Upper lobe of right lung (tissue), 1 donor: ENCODE measurements at places on chromosomes 5 and 9. TPM values are rescaled to one million over a fixed set of nuclear protein-coding genes. Genes with fewer than 3 reads are reported as not detected.
A peak's percentile ranks its signal among the peaks of the same experiment; 100 is the strongest.

The SV2C gene
- 0.32 TPM for total RNA-seq

DNA sequence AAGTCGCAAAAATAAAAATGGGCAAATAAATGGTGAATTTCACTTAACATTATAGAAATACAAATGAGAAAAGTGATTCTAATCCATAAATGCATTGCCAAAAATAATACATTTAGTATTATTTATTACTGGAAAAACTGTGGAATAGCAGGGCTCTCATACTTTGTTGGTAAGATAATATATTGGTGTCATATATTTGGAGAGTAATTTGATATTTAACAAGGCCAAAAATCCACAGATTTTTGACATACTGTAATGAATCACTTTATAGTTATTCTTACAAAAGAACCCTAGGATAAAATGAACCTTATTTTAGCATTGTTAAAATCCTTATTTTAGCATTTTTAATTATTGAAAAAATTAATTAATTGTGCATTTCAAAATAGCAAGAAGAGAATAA, 397.2 kb upstream of the DAB2 start:
- DNase-seq: no peak
- no peak overlapping the region for H3K4me3 ChIP-seq
- H3K36me3 ChIP-seq: no peaks in the 10 kb centered on the region
- no peak overlapping the region for H3K27ac ChIP-seq
- H3K4me1 ChIP-seq: no peaks in the 10 kb centered on the region

The GLRA1 gene
- not detected for total RNA-seq

- no peak overlapping the region for H3K4me3 ChIP-seq
- no peak overlapping the region for H3K27ac ChIP-seq
- no peaks in the 10 kb centered on the region for H3K27me3 ChIP-seq
Observed at GRCh38 chr5:80481019-80481893, 6.6 kb upstream of the FAM151B start.

DNA sequence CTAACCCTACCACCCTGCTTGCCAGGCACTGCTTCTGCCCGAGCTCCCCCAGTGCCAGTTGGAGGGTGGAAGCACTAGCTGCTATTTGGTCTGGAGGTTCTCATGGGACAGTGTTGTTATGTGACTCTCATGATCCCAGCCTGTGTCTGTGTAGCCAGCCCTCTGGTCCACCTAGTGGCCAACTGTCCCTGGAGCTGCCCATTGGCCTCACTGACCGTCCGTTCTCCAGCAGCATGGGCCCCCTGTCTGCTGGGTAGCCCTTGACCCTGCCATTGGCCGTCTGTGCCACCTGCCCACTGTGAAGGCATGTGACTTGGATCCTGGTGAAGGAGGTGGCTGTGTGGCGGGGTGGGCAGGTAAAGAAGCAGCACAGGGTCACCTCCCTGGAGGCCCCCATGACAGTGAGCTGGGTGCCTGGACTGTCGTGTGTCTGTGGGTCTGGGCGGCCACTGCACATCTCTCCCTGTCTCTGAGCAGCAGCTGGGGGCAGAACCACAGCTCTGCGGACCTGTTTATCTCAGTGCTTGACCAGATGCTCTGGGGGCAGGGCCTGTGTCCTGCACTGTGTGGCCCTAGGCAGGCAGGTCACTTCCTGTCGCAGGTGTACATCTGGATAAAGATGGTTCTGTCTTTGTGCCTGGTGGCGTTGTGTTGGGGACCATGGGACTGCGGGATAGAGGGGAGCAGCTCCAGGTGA, 11.4 kb downstream of the PHF2 start:
- no peaks in the 10 kb centered on the region for H3K36me3 ChIP-seq
- H3K27ac ChIP-seq: no peak overlapping the region

- H3K27me3 ChIP-seq: no peaks in the 10 kb centered on the region
- no peak overlapping the region for H3K27ac ChIP-seq
- DNase-seq: no peak
- H3K4me1 ChIP-seq: no peaks in the 10 kb centered on the region
- H3K36me3 ChIP-seq: no peaks in the 10 kb centered on the region
Observed at GRCh38 chr9:107931071-107931715, 441.6 kb upstream of the KLF4 start.

GRCh38 chr5:65125591-65126541, 355.9 kb downstream of the ADAMTS6 start:
- H3K27me3 ChIP-seq: no peaks in the 10 kb centered on the region
- H3K4me3 ChIP-seq: no peak overlapping the region
- no peak overlapping the region for H3K27ac ChIP-seq
- H3K4me1 ChIP-seq: no peaks in the 10 kb centered on the region

The PRRX2 gene
- 1.1 TPM for total RNA-seq

The GABRA1 gene
- not detected for total RNA-seq

- no peaks in the 10 kb centered on the region for H3K4me1 ChIP-seq
- H3K27ac ChIP-seq: no peak overlapping the region
- no peak overlapping the region for H3K4me3 ChIP-seq
- no peaks in the 10 kb centered on the region for H3K27me3 ChIP-seq
- DNase-seq: no peak
Observed at GRCh38 chr9:68577774-68578591, 37.3 kb upstream of the TMEM252 start.

- no peak overlapping the region for H3K4me3 ChIP-seq
- H3K27ac ChIP-seq: peak overlapping the region; percentile 58
- H3K4me1 ChIP-seq: peaks cover 21% of the 10 kb centered on the region
- H3K36me3 ChIP-seq: no peaks in the 10 kb centered on the region
- DNase-seq: no peak
Observed at GRCh38 chr9:112012026-112012902, 115.7 kb downstream of the UGCG start.

- H3K4me3 ChIP-seq: no peak overlapping the region
- H3K4me1 ChIP-seq: peaks cover 35% of the 10 kb centered on the region
- H3K27ac ChIP-seq: no peak overlapping the region
- H3K36me3 ChIP-seq: no peaks in the 10 kb centered on the region
- H3K27me3 ChIP-seq: peaks cover 98% of the 10 kb centered on the region
Observed at GRCh38 chr9:37028420-37029031, 5.5 kb downstream of the PAX5 start.

DNA sequence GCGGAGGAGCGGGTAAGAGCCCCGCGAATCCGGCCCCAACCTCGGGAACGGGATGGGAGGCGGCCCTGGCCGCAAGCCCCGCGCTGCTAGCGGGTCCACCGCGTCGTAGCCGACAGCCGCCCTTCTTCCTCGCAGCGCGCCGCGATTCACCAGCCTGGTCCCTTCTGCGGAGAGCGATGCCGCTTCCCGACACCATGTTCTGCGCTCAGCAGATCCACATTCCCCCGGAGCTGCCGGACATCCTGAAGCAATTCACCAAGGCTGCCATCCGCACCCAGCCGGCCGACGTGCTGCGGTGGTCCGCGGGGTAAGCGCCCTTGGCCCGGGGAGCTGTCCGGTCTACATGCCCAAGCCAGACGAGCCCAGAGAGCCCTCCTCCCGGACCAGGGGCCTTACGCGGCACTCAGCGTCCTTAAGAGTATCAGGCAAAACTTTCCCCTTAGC, 335 bp downstream of the ROPN1L start:
- H3K27me3 ChIP-seq: no peaks in the 10 kb centered on the region
- no peak for DNase-seq
- H3K27ac ChIP-seq: peak overlapping the region; percentile 55
- H3K4me1 ChIP-seq: peaks cover 16% of the 10 kb centered on the region

DNA sequence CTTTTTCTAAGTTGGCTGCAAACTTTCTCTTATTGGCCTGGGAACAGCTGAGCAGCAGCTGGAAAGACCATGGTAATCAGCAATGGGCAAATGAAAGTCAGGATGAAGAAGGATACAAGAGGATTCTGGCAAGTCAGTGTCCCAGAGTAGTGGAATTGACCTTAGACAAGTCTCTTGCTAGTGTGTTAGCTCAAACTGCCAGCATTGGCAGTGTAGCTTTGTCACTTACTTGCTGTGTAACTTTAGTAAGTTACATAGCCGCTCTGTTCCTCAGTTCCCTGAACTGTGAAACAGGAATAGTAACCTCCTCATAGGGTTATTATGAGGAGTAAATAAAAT, 3.6 kb downstream of the ALDH1A1 start:
- peak overlapping the region; percentile 2 for H3K27ac ChIP-seq
- H3K4me1 ChIP-seq: peaks cover 34% of the 10 kb centered on the region
- H3K27me3 ChIP-seq: no peaks in the 10 kb centered on the region
- DNase-seq: no peak

The NPDC1 gene
- total RNA-seq: 152 TPM

GRCh38 chr5:116880150-116880549, 305.5 kb upstream of the SEMA6A start:
- H3K27ac ChIP-seq: no peak overlapping the region
- peaks cover 12% of the 10 kb centered on the region for H3K27me3 ChIP-seq
- H3K36me3 ChIP-seq: no peaks in the 10 kb centered on the region
- H3K4me3 ChIP-seq: no peak overlapping the region
- DNase-seq: no peak

The OR5C1 gene
- total RNA-seq: not detected

- no peak overlapping the region for H3K4me3 ChIP-seq
- H3K36me3 ChIP-seq: no peaks in the 10 kb centered on the region
- H3K27ac ChIP-seq: no peak overlapping the region
- H3K27me3 ChIP-seq: no peaks in the 10 kb centered on the region
Observed at GRCh38 chr9:26012797-26013196, 334.6 kb upstream of the TUSC1 start.

DNA sequence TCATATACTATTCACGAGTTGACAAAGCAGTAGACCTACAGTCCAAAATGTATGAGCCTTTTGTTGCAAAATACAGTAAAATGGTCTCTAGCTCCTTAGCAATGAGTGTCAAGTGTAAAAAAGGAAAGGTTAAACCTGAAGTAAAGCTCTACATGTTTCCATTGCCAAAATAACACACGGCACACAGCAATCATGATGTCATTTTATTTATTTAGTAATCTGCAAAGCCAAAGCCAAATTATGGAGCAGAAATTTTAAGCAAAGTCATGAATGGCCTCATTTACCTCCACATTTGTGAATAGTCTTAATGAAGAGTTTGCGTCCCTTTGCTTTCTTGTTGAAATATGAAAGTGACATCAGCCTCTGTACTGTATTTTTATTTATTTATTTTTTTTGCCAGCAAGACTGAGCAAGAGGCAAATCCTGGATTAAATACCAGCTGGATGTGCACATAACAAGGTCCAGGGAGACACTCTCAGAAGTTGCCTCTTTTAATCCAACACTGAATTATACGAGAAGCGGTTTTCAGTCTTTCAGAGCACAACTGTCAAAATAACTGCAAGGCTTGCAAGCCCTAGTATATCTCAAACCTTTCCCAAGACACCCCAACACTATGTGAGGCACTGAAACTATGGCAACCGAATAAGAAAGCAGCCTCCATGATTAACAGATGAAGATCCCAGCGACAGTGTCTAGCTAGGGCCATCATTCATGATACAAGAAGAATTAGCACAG, 9.7 kb downstream of the SEMA6A start:
- H3K27me3 ChIP-seq: no peaks in the 10 kb centered on the region
- DNase-seq: no peak
- no peak overlapping the region for H3K27ac ChIP-seq

GRCh38 chr9:127004946-127005769, 90.6 kb downstream of the RALGPS1 start:
- DNase-seq: no peak
- H3K27ac ChIP-seq: no peak overlapping the region
- no peak overlapping the region for H3K4me3 ChIP-seq
- H3K27me3 ChIP-seq: no peaks in the 10 kb centered on the region

DNA sequence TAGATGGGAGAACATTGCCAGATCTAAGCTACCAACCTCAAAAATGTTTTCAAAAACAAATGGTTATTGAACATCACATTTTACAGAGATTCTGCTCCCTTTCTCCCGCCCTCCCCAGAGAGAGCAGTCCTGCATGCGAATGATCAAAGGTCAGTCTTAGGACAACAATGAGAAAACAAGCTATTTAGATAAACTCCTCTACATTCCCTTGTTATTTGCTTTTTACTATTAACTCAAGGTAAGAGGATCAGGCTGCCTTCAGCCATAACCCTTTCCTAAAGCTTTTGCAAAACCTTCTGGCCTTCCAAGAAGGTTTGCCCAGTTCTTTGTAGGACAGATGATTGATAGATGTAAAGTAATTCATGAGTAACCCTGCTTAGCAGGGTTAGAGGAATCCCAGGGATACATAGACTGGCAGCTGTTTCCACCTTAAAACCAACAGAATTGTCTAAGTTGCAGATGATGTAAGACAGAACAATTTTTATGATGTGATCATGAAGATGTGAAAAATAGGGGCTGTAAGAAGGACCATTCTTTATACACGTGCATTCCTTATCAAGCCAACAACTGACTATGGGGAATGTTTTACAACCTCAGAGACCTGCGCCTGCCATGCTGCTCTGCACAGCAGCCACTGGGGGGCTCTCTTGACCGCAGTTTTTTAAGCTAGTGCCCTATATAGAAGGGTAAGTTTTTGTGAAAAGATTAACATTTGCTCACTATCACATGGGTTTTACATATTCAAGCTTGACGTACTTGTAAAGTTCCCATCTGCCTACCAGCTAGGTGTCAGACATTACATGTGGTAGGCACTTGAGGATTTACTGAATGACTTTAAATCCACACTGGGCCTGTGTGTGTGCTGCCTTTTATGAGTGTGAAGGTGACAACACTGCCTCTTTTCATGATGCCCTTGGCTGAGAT, 2.3 kb upstream of the ZNF782 start:
- no peak overlapping the region for H3K27ac ChIP-seq
- peaks cover 21% of the 10 kb centered on the region for H3K4me1 ChIP-seq
- H3K36me3 ChIP-seq: no peaks in the 10 kb centered on the region

DNA sequence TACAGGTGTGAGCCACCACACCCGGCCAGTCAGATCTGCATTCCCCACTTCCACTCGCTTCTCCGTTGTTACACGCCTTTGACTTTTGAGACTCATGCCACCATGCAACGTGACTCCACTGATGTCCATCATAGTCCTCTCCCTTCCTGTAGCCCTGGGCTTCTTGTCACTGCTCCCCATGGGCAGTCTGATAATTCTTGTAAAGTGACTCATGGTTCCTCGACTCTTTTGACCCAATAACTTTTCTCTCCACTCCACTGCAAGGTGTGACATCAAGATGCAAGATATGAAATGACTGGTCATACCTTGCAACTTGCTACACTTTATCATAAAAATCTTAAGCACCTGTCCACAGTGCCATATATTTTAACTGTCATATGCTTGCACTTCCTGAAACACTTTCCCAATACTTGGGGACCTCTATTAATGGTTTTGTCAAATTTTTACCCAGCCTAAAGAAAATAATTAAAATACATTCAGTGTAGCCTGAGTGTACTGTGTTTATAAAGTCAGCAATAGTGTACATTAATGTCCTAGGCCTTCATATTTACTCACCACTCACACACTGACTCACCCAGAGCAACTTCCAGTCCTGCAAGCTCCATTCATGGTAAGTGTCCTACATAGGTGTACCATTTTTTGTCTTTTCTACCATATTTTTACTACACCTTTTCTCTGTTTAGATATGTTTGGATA, 18.6 kb upstream of the ANKRD18A start:
- H3K4me3 ChIP-seq: no peak overlapping the region
- H3K36me3 ChIP-seq: no peaks in the 10 kb centered on the region
- no peak for DNase-seq
- H3K4me1 ChIP-seq: no peaks in the 10 kb centered on the region
- no peak overlapping the region for H3K27ac ChIP-seq

DNA sequence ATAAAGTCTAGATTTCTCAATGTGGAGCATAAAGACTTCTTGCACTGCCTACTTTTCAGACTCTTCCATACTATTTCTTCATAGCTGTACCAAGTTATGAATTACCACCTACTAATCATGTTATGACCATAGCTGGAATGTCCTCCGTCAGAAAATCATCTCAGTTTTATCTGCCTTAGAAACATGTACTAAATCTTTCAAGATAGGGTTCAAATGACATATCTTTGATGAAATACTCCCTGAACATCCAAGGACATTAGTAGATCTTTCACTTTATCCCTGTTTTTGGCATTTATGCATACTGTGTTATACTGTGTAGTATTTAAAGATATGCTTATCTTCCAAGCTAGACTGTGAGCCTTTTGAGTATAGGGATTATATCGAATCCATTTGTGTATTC, 49.6 kb upstream of the MEF2C start:
- no peaks in the 10 kb centered on the region for H3K27me3 ChIP-seq
- H3K36me3 ChIP-seq: no peaks in the 10 kb centered on the region
- H3K4me1 ChIP-seq: no peaks in the 10 kb centered on the region
- no peak overlapping the region for H3K27ac ChIP-seq
